CD4-positive, CD25-positive, alpha-beta regulatory T cell (primary cell): ENCODE measurements at places on chromosomes 4 and X. TPM values are rescaled to one million over a fixed set of nuclear protein-coding genes. Genes with fewer than 3 reads are reported as not detected.

- peak; percentile 80 for DNase-seq
Observed at GRCh38 chr4:15002659-15003400, 549 bp downstream of the CPEB2 start.

DNA sequence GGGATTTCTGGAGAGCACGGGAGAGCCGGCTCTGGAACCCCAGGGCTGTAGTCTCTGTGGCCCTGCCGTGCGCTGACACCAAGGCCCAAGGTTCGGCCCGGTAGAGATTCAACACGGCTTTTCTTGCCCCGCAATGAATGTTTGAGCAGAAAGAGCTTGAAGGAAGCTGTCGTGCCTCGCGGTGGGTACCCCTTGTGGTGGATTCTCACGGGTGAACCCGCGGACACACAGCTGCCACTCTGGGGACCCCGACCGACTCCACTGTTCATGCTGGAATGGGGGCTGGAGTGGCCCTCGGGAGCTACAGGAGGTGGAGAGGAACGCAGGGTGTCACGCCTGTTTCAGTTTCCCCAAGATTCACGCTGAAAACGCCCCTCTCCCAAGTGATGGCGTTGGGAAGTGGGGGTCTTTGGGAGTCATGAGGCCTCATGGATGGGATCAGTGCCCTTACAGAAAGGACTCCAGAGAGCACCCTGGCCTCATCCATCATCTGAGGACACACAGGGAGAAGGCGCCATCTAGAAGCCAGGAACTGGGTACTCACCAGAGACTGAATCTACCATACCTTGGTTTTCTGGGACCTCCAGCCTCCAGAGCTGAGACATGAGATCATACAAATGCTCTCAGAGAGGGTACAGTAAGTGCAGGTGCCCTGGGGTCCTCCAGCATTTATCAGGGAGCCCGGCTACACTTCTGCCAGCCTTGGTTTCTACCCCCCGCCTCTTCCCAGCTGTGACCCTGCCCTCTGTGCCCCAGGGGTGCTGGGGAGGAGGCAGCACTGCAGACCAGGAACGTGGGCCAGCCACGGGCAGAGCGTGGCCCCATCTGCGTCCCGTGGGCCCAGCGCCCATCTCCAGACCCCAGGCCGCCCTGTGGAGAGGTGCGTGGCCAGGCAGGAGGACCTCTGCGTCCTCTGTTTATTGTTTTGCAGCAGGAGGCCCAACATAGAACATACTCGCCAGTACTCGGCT is 6.4 kb downstream of the SLC25A6 start:
- DNase-seq = no peak

GRCh38 chrX:133269168-133269567 is 51.0 kb upstream of the TFDP3 start:
- DNase-seq = no peak

- no peak for DNase-seq
Observed at GRCh38 chr4:71293705-71294104, 45.1 kb upstream of the SLC4A4 start.

DNA sequence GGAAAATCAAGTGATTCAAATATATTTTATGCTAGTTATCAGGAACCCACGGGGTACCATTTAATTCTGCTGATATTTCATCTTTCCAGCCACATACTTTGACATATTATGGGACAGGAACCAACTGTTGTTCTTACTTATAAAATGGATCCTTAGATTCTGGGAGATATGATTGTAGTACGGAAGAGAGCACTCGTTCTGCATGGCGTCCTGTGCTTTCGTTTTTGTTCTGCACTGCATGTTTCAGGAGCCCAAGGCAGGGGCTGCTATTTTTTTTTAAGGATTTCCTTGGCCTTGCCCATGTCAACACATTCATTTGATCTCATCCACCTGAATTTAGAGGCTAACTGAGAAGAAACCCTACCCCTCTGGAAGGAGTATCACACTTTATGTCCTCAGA is 245.5 kb upstream of the TLL1 start:
- DNase-seq = no peak

DNA sequence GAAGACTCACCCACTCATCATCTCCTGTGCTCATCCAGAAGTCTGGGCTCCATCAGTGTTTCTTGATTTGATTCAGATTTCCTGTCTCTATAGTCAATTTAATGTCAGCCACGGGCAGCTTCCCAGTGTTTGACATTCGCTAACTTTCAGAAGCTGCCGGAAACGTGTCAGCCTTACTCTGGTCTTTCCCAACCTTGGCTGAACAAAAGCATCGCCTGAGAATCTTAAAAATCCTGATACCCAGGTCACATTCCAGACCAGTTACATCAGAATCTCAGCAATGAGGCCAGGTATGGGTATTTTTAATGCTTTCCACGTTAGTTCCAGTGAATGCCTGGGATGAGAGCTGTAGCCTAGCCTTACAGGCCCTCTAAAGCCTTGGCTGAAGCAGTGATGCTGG is 233.8 kb downstream of the FRMPD4 start:
- DNase-seq = no peak

DNA sequence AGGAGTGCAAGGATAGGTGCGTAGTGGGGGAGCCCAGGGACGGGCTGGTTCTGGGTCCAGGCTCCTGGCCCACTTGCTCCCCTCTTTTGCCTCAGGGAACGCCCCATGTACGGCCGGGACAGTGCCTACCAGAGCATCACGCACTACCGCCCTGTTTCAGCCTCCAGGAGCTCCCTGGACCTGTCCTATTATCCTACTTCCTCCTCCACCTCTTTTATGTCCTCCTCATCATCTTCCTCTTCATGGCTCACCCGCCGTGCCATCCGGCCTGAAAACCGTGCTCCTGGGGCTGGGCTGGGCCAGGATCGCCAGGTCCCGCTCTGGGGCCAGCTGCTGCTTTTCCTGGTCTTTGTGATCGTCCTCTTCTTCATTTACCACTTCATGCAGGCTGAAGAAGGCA is 1.7 kb downstream of the EMD start:
- DNase-seq = no peak

GRCh38 chrX:39836802-39837420 is 260.8 kb downstream of the BCOR start:
- DNase-seq = no peak

DNA sequence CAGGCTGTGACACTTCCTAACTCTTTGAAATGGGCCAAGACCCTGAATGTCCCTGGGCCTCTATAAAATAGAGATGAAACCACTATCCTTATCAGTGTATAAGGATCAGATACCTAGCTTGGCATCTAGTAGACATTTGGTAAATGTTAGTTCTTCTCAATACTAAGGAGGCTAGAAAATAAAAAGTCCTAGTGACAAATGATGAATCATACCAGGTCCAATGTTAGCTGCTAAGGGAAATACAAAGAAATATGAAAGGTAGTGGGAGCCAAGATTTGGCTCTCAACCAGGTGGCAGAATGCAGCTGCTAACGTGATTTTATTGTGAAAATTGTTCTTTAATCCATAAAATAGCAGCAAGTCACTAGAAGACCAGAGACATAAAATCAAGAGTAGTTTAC is 19.8 kb upstream of the PPARGC1A start:
- no peak for DNase-seq

- DNase-seq = no peak
Observed at GRCh38 chr4:108433832-108434231, 186.5 kb upstream of the RPL34 start.

DNA sequence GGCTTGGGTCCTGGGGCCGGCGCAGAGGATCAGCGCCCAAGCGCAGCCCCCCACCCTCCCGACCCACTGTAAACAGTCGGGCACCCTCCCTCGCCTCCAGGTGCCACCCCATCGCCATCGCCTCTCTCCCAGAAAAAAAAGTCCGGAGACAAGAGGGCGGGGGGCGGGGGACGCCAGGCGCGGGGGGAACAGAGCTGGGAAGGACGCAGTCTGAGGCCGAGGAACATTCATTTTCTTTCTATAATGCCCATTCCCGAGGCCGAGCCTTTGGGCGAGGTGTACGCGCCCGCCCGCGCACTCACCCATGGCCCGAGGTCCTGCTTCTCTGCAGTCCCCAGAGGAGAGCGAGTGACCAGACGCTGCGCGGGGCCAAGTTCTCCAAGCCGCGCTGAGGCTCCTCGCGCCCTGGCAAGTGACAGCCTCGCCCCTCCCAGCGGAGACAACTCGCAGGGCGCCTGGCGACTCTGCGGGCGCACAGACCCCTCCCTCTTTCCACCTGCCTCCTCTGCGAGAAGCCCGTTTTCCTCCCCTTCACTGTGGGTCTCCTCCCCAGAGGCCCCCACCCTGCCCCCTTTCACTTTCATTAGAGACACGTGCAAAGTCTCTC is 63.5 kb upstream of the WDR17 start:
- DNase-seq = no peak

GRCh38 chr4:28209371-28209924 is 1348.8 kb downstream of the STIM2 start:
- no peak for DNase-seq

- no peak for DNase-seq
Observed at GRCh38 chr4:6472387-6473263, at the start of gene PPP2R2C. TSS of gene PPP2R2C (minus strand) at chr4:6472614. CDS start at chr4:6472229, 385 bp downstream.

GRCh38 chr4:105126311-105127169 is 20.1 kb upstream of the TET2 start:
- DNase-seq = no peak

- DNase-seq = no peak
Observed at GRCh38 chr4:105624530-105624929, 72.1 kb downstream of the ARHGEF38 start.

GRCh38 chr4:85760511-85760910 is 285.6 kb downstream of the ARHGAP24 start:
- no peak for DNase-seq

GRCh38 chr4:141275834-141276233 is 55.1 kb downstream of the ZNF330 start:
- DNase-seq = no peak

DNA sequence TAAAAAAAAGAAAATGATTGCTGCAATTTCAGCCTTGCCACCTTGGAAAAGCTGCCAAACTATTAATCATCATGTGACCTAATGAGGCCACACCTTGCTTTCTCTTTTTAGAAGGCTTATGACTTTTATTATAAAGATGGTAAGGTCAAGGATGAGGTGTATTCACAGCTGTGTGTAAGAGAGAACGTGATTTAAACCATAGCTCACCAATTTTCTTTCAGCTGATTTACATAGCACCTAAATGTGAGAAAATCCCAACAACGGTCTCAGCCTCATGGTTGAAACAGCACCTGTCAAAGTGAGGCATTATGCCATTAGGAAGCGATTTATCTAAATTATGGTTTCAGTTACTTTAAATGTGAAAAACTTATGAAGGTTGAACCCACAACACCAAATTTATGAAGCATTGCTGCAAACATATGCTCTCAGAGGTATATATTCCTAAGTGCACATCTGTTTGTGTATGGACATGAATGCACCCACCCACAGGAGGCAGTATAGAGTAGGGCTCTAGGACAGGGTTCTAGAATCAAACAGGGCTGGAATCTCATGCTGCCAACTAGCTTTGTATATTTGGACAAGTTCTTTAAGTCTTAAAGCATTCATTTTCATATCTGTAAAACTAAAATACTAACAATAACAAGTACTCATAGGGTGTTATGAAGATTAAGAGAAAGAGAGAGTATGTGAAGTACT is 40.7 kb downstream of the ANXA3 start:
- no peak for DNase-seq

TIGD4 gene
- 0.25 TPM for total RNA-seq

PROM1 gene
- total RNA-seq = 2.9 TPM
